Esophagus muscularis mucosa (tissue), 4 donors: ENCODE measurements at places on chromosomes 11 and 22. TPM values are rescaled to one million over a fixed set of nuclear protein-coding genes. Genes with fewer than 3 reads are reported as not detected.

DNA sequence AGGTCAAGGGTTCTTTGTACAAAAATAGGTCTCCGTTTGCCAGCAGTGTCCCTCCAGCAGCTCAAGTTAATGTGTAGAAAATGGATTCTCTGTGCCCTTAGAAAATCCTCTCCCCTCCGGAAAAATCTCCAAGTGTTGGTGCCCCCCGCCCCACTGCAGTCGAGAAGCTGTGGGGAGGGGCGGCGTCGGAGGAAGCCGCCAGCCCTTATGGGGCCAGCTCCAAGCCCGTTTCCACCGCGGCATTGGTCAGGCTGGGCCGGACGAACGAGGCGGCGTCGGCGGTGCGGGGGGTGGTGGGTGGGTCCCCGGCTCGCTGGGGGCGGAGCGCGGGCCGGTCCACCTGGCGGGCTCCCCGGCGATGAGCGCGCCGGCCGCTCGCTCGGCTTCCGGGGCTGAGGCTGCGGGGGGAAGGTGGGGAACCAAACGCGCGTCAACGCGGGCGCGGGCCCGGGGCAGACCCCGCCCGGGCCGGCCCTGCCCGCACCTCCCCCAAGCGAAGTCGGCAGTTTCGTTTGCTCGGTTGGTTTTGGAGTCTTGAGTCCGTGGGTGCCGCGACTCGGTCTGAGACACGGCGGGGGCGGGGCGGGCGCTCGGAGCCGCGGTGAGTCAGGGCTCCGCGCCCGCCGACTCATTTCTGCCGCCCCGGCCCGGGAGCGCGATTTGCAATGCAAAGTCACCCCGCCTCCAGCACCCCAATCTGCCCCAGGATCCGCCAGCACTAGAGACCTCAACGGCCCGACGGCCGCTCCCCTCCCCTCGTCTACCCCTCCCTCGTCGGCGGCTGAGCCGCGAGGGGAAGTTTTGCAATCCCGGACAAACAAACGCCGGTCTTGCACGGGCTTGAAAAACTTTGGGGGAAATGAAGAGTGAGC, 1.4 kb downstream of the ASCL2 start:
- peak overlapping the region; percentile 54 for H3K4me3 ChIP-seq
- H3K27me3 ChIP-seq: peaks cover 33% of the 10 kb centered on the region
- no peak overlapping the region for H3K27ac ChIP-seq

ACTN3 gene
- total RNA-seq: not detected

MMP8 gene
- not detected for total RNA-seq

TECTA gene
- 0.83 TPM for total RNA-seq

- H3K4me3 ChIP-seq: no peak overlapping the region
- H3K27ac ChIP-seq: no peak overlapping the region
- no peaks in the 10 kb centered on the region for H3K36me3 ChIP-seq
- H3K27me3 ChIP-seq: no peaks in the 10 kb centered on the region
- no peaks in the 10 kb centered on the region for H3K4me1 ChIP-seq
These were observed 9.1 kb upstream of the GLYATL1B start for GRCh38 chr11:59076876-59077571.

DNA sequence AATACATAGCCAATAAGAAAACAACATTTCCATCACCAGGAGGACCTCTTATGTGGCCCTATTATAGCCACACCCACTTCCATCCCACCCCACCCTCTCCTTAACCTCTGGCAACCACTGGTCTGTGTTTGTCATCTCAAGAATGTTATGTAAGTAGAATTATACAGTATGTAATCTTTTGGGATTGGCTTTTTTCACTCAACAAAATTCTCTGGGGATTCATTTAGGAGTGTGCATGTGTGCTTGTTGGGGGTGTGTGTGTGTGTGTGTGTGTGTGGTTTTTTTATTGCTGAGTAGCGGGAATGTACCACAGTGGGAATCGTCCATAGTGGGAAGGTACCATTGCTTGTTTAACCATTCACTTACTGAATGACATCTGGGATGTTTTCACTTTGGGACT, 5.2 kb downstream of the KCNJ5 start:
- H3K4me1 ChIP-seq: peaks cover 11% of the 10 kb centered on the region
- no peak overlapping the region for H3K4me3 ChIP-seq
- no peaks in the 10 kb centered on the region for H3K36me3 ChIP-seq
- H3K27me3 ChIP-seq: no peaks in the 10 kb centered on the region

DNA sequence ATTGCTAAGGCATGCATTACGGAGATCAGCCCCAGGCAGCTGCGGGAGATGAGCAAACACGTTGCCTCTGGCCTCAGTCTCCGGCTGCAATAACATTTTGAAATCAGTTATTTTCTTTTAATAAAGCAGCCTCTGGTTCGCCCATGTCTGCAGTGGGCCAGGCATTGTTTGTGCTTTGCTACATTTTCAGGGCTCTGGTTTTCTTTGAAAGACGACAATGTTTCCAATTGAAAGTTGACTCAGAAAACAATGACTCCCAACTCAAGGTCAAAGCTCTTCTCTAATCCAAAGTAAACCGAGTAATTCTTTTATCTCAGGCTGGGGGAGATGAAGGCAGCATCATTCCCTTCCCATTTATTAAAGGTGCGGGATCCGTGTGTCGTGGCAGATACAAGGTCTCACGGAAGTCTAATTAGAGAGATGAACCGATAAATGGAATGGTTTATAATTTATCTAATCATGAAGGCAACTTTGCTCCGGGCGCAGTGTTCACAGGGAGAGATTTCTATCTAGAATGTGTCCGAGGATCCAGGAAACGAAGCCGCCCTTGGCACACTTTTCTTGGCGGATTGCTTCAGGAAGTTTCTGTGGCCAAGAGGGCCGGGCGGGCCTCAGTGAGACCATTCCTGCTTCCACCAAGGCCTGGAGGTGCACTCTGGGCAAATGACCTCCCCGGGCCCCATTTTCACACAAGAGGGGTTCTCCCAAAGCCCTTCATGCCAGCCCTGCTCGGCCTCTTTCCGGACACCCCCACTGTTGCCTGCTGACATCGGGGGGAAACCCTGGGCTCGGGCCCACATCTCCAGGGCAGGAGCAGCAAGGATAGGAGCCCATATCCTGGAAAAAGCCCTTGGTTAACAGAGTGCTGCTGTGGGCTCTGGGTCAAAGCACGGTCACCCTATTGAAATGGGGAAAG, 811.4 kb downstream of the BRD1 start:
- no peak overlapping the region for H3K4me3 ChIP-seq
- DNase-seq: peak; percentile 89
- H3K27me3 ChIP-seq: peaks cover 40% of the 10 kb centered on the region
- H3K27ac ChIP-seq: no peak overlapping the region
- H3K36me3 ChIP-seq: no peaks in the 10 kb centered on the region

GRCh38 chr22:29202212-29203192, 3.2 kb upstream of the EMID1 start:
- no peak overlapping the region for H3K4me3 ChIP-seq
- DNase-seq: no peak
- H3K27me3 ChIP-seq: peaks cover 11% of the 10 kb centered on the region
- H3K4me1 ChIP-seq: peaks cover 8% of the 10 kb centered on the region
- no peak overlapping the region for H3K27ac ChIP-seq
- H3K36me3 ChIP-seq: no peaks in the 10 kb centered on the region

DNA sequence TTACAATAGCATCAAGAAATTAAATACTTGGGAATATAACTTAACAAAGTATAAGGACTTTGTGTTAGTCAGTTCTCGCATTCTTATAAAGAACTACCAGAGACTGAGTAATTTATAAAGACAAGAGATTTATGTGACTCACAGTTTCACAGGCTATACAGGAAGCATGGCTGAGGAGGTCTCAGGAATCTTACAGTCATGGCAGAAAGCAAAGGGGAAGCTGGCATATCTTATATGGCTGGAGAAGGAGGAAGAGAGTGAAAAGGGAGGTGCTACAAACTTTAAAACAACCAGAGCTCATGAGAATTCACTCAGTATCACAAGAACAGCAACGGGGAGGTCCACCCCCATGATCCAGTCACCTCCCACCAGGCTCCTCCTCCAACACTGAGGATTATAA, 32.0 kb upstream of the CCDC134 start:
- H3K27me3 ChIP-seq: no peaks in the 10 kb centered on the region
- H3K27ac ChIP-seq: no peak overlapping the region

DHCR7 gene
- total RNA-seq: 9.1 TPM

TRIM48 gene
- not detected for total RNA-seq
